ENCODE measurements at places on chromosomes 13 and 19. TPM values are rescaled to one million over a fixed set of nuclear protein-coding genes. Genes with fewer than 3 reads are reported as not detected.
A peak's percentile ranks its signal among the peaks of the same experiment; 100 is the strongest.

DNA sequence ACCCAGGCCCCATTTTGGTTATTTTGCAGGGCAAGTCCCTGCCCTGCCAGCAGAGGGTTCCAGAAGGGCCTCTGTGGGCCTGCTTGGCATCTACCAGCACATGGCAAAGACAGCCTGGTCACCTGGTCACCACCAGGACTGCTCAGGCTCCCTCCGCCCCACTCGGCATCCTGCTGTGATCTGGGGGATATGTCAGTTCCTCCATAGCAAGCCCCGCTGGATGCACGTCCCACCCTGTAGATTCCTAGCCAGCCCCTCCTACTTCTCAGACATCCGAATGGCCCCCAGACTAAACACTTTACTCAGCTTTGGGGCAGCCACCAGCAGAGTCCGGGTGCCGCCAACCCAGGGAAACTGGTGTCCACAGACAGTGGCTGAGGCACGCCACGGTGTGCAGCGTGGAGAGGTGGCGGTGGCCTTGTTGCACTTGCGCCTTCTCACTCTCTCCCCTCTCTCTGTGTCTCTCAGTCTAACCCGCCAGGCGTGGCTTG, 31.8 kb upstream of the USE1 start:
- peak; percentile 54 for DNase-seq
- no peaks in the 10 kb centered on the region for H3K27me3 ChIP-seq
- H3K27ac ChIP-seq = peak overlapping the region; percentile 96
- H3K4me1 ChIP-seq = peaks cover 28% of the 10 kb centered on the region

Gene SPRED3
- 2.6 TPM for total RNA-seq

GRCh38 chr13:109408591-109409382, 377.6 kb downstream of the IRS2 start:
- H3K27ac ChIP-seq = no peak overlapping the region
- H3K36me3 ChIP-seq = no peaks in the 10 kb centered on the region
- no peak for DNase-seq
- no peak overlapping the region for H3K4me3 ChIP-seq

DNA sequence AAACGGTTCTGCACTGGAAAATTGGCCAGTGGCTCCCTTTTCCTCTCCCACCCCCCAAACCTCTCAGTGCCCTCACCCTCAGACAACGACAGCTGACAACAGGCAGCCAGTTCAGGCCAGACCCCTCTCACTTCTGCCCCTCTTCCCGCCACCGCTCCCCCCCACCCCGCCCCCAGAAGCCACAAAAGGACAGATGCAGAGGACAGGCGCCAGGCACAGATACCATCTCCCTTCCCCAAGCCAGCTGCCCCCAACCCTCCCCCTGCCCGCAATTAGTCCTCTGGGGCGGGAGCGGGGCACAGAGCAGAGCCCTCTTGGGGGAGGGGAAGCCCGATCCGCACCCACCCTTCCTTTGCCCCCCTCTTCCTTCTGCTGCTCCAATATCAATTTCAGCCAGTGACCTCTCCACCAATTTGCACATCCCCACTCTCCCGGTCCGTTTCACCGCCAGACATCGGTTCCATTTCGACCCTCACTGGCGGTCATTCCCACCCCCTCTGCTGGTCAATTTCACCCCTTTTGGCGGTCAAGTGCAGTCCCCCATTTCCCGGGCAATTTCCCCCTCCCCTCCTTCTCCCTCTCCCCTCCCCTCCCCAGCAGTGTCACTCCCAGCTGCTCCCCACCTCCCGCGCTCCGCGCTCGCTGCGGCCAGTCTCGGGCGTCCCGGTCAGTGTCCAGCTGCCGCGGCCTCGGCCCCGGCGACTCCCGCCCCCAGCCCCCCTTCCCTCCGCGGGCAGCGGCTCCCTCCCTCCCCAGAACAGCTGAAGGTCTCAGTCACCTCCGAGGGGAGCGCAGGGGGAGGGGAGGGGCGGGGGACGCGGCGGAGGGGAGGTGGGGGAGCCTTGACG, at the start of gene SHD:
SHD (plus strand) TSS at position 848 of the 848 bp plus-strand sequence. CDS start 798 bp downstream, outside the sequence.
- H3K4me1 ChIP-seq = peaks cover 4% of the 10 kb centered on the region
- no peaks in the 10 kb centered on the region for H3K36me3 ChIP-seq
- H3K27me3 ChIP-seq = peaks cover 34% of the 10 kb centered on the region

GRCh38 chr13:99987154-99988019, 5.8 kb downstream of the ZIC2 start:
- no peaks in the 10 kb centered on the region for H3K36me3 ChIP-seq
- no peak overlapping the region for H3K27ac ChIP-seq
- H3K4me1 ChIP-seq = peaks cover 28% of the 10 kb centered on the region
- H3K4me3 ChIP-seq = no peak overlapping the region

GRCh38 chr13:106376401-106377112, 158.9 kb downstream of the EFNB2 start:
- peaks cover 2% of the 10 kb centered on the region for H3K27me3 ChIP-seq
- no peak for DNase-seq
- H3K4me3 ChIP-seq = no peak overlapping the region
- H3K4me1 ChIP-seq = peaks cover 4% of the 10 kb centered on the region
